Natural killer cell (primary cell): ENCODE measurements at places on chromosomes 16 and 17.

DNA sequence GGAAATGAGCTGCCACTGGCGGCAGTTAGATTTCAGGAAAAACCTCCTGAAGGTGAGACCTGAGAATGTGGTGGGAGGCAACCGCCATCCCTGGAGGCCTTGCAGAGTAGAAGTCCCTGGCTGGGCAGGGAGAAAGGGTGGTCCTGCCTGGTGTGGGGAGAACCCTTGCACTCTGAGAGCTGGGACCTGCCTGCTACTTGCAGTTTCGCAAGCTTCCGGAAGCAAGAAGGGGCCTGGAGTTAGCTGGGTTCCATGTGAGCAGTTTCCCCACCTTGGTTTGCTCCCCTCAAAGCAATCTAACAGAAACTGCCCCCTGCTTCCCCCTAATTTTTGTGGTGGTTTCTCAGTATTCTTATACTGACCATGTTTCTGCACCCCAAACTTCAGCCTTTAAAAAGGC lies 6.5 kb downstream of the ZNF629 start:
- H3K4me3 ChIP-seq = no peak overlapping the region
- H3K36me3 ChIP-seq = no peaks in the 10 kb centered on the region
- H3K27ac ChIP-seq = no peak overlapping the region
- no peak for DNase-seq
- H3K27me3 ChIP-seq = no peaks in the 10 kb centered on the region

DNA sequence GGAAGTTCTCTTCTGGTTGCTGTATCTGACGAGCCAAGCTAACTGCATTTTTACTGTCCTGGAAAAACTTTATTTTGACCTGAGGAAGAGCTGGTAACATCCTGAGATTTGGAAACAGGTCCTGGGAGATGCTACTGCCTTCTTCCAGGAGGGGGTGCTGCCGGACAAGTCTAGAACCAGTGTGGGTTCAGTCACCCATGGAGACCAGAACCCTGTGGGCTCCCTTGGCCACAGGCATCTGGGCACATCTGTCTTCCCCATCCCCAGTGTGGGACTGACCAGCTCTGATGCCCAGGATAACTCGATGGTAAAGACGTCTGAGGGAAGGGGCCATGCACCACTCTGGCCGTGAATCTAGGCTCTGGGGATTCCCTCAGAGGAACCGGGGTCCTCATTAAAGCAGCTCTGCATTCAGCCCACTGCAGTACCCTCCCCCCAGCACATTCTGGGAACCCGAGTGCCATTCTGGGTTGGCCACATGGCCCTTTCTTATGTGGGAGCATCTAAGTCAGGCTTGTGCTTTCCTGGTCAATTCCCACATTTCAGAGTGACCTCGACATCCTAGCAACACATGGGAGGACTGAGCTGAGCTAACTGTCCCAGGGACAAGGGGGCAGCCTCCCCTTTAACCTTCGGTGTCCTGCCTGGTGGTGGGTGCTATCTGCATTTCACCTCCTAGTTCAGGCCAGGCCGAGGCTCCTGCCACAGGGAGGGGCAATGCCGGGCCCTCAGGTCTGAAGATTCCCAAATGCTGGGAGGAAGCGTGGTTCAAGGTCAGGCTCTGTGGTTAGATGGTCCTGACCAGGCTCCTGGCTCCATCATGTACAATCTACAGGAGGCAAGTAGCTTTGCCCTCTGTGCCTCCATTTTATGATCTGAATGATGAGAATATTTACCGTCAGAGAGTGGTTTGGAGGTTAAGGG lies 6.4 kb downstream of the C16orf86 start:
- H3K27me3 ChIP-seq = no peaks in the 10 kb centered on the region
- no peak overlapping the region for H3K27ac ChIP-seq
- H3K4me3 ChIP-seq = no peak overlapping the region
- H3K4me1 ChIP-seq = peaks cover 13% of the 10 kb centered on the region
- no peaks in the 10 kb centered on the region for H3K36me3 ChIP-seq

DNA sequence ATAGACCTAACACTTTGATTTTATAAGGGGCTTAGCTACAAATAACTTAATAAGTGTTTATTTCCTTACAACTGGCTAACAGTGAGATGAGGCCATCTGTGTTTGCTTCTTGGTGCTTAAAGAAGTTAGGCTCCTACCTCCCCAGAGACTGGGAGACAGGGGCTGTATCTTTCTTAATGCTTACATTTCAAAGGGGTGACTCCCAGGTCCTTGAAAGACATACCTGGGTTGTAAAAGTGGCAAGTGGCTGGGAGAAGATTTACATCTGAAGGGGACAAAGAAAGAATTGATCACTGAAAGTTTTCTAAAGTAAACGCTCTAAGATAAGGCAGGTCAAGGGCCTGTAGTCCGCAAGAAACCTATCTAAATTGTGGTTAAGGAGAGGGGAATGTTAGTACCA lies 196.8 kb downstream of the CNTNAP4 start:
- H3K4me3 ChIP-seq = no peak overlapping the region
- no peaks in the 10 kb centered on the region for H3K27me3 ChIP-seq
- no peaks in the 10 kb centered on the region for H3K4me1 ChIP-seq
- no peak for DNase-seq
- H3K27ac ChIP-seq = no peak overlapping the region
- H3K36me3 ChIP-seq = no peaks in the 10 kb centered on the region

DNA sequence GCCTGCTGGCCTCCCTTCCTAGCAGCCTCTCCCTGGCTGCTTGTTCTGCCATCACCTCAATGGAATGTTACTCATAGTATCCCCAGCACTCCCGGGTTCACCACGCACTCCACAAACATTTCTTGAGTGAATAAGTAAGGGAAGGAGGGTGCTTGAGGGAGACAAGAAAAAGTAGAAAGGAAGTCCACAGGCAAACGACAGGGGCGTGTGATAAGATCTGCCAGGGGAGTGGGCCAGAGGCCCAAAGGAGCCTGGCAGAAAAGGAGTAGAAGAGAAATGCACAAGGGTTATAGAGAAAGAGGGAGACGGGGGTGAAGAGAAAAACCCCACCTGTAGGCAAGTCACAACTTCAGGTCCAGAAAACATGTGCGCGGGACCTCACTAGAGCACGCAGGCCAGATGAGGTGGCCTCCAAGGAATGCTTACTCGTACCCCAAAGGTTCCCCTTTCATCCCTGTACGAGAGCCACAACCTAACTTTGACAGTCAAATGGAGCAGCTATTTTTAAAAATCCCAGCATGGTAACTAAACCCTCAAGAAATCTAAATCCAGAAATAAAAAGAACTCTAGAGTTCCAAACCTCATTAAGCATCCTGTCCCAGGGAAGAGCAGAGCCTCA lies 6.6 kb downstream of the ZDHHC7 start:
- no peaks in the 10 kb centered on the region for H3K27me3 ChIP-seq
- no peak overlapping the region for H3K27ac ChIP-seq
- H3K4me1 ChIP-seq = peaks cover 28% of the 10 kb centered on the region

- no peak for DNase-seq
- H3K4me3 ChIP-seq = no peak overlapping the region
- no peaks in the 10 kb centered on the region for H3K36me3 ChIP-seq
- H3K27ac ChIP-seq = no peak overlapping the region
- peaks cover 1% of the 10 kb centered on the region for H3K4me1 ChIP-seq
Observed at GRCh38 chr16:50640919-50641817, 39.9 kb downstream of the SNX20 start.

- no peaks in the 10 kb centered on the region for H3K36me3 ChIP-seq
- H3K27ac ChIP-seq = peak overlapping the region; percentile 88
- no peaks in the 10 kb centered on the region for H3K27me3 ChIP-seq
- DNase-seq = peak; percentile 19
- peak overlapping the region; percentile 71 for H3K4me3 ChIP-seq
Observed at GRCh38 chr17:19978209-19978802, 678 bp upstream of the AKAP10 start.

DNA sequence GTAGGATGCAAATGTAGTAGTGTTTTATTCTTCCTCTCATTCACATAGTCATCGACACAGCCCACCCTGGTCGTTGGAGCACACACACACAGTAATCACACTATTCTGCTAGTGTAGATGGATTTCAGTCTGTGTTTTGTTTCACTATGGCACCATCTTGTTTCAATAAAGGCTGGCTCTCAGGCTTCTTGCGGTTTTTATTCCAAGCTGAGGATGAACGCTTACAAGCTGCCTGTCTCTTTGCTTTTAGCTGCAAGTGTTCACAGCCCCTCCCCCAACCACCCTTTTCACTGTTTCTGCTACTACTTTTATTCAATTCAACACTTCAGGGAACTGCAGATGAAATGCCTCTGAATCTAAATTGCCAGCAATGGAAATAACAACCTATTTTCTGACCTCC lies 140.9 kb upstream of the PMFBP1 start:
- no peak overlapping the region for H3K4me3 ChIP-seq
- no peaks in the 10 kb centered on the region for H3K27me3 ChIP-seq
- no peak overlapping the region for H3K27ac ChIP-seq
- no peaks in the 10 kb centered on the region for H3K36me3 ChIP-seq

- peaks cover 2% of the 10 kb centered on the region for H3K27me3 ChIP-seq
- peaks cover 8% of the 10 kb centered on the region for H3K4me1 ChIP-seq
- no peaks in the 10 kb centered on the region for H3K36me3 ChIP-seq
- DNase-seq = no peak
Observed at GRCh38 chr16:58339452-58339981, 44.7 kb upstream of the PRSS54 start.
